ENCODE measurements at places on chromosomes 1 and 21.

- DNase-seq, result no peak
These were observed 5.1 kb downstream of the CASZ1 start for GRCh38 chr1:10791105-10791951.

GRCh38 chr1:113140588-113141446, 67.8 kb downstream of the LRIG2 start:
- peak; percentile 54 for DNase-seq

DNA sequence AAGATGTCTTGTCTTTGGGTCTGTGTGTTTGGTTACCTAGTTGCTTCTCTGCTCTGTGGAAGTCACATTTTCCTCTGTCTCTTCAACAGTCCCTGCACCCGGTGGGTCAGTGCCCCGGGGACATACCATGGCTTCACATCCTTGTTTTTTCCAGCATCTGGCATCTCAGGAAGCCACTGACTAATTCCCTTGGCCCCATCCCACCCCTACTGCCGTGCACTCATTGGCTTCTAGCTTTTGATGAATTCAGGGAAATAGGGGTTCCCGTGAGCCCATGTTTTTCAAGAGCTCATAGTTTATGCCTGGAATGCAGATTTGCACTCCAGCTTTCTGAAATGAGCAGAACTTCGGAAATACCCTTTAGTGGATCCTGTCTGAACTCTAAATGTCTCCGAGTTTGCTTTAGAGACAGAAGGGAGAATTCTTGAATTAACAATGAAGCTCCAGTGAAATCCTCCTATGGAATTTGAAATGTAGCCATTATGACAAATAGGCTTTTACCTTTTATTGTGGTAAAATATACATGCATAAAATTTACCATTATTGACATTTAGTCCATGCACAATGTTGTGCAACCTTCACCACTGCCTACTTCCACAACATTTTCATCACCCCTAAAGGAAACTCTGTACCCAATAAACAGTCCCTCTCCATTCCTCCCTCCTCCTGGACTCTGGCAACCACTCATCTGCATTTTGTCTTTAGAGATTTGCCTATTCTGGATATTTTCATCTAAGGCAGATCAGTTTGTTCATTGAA, 67.5 kb downstream of the CLIC6 start:
- DNase-seq, result no peak

GRCh38 chr21:43644071-43644470, 15.2 kb downstream of the HSF2BP start:
- no peak for DNase-seq

- DNase-seq, result no peak
These were observed 228.7 kb downstream of the BARHL2 start for GRCh38 chr1:90488451-90488850.

DNA sequence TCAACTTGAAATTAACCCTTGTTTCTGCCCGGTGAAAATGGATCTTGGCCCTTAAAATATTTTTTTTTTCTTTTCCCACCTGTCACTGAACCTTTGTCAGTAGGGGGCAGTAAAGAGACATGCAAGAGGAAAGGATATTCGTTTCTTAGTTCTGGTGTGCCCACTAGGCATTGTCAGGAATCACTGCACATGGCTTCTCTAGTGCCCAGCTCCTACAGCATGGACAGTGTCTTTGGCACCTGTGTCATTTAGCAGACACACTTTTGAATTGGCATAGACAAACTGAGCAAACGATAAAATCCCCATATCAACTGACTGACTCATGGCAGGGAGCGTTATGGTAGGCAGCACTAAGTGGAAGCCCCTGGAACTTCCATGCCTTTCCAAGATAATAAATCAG, 1048.1 kb downstream of the BRINP3 start:
- no peak for DNase-seq

DNA sequence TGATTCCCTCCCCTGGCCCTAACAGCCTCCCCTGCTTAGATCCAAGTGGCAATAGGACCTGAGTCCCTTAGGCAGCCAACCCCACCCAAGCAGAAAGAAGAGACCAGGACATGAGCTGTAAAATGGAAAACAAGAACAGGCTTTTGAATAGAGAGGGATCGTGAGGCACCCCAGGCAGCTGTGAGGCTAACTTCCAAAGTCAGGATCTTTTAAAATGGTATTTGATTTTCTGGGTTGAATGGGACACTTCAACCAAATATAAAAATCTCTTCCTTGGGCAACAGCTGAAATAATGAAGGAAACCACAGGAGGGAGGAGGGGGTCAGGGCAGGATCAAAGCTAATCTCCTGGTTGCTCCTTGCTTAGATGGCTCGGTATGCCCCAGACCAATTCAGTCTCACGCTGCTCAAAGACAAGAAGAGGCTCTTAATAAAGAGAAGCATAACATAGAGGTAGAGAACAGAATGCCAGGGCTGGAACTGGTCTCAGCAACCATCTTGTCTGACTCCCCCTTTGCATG, 28.6 kb upstream of the AVPR1B start:
- DNase-seq, result no peak

GRCh38 chr1:1422465-1423244, 1.6 kb upstream of the ANKRD65 start:
- DNase-seq, result no peak

GRCh38 chr1:150182247-150182646, 32.5 kb downstream of the PLEKHO1 start:
- no peak for DNase-seq
